ENCODE measurements at places on chromosomes 12 and 14. TPM values are rescaled to one million over a fixed set of nuclear protein-coding genes. Genes with fewer than 3 reads are reported as not detected.

GRCh38 chr12:89497467-89497866, 27.1 kb downstream of the GALNT4 start:
- no peaks in the 10 kb centered on the region for H3K36me3 ChIP-seq
- H3K4me1 ChIP-seq, result no peaks in the 10 kb centered on the region
- DNase-seq, result no peak
- no peak overlapping the region for H3K4me3 ChIP-seq
- no peak overlapping the region for H3K27ac ChIP-seq
- H3K27me3 ChIP-seq, result no peaks in the 10 kb centered on the region

GRCh38 chr14:99524091-99524661, 43.0 kb downstream of the CCNK start:
- H3K27me3 ChIP-seq, result no peaks in the 10 kb centered on the region
- H3K4me1 ChIP-seq, result no peaks in the 10 kb centered on the region
- H3K4me3 ChIP-seq, result no peak overlapping the region
- no peak for DNase-seq
- H3K27ac ChIP-seq, result peak overlapping the region; percentile 84

GRCh38 chr14:49915085-49915484, 22.2 kb downstream of the ARF6 start:
- no peaks in the 10 kb centered on the region for H3K36me3 ChIP-seq
- no peaks in the 10 kb centered on the region for H3K4me1 ChIP-seq
- H3K27me3 ChIP-seq, result no peaks in the 10 kb centered on the region
- no peak overlapping the region for H3K4me3 ChIP-seq

- H3K4me3 ChIP-seq, result peak overlapping the region; percentile 50
- H3K4me1 ChIP-seq, result peaks cover 18% of the 10 kb centered on the region
- H3K27ac ChIP-seq, result peak overlapping the region; percentile 80
- H3K27me3 ChIP-seq, result no peaks in the 10 kb centered on the region
- no peaks in the 10 kb centered on the region for H3K36me3 ChIP-seq
Measured at GRCh38 chr12:118190266-118190665, 54.3 kb downstream of the PEBP1 start.

DNA sequence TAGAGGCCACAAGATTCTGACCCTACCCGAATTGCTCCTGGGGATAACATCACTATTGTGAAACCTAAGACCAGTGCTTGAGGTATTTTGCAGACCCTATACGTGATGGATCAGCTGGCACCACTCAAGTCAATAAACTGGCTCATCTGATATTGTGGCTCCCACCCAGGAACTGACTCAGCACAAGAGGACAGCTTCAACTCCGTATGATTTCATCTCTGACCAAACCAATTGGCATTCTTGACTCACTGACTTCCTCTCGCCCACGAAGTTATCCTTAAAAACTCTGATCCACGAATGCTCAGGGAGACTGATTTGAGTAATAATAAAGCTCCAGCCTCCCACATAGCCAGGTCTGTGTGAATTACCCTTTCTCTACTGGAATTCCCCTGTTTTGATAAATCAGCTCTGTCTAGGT, 1036.1 kb upstream of the TMEM132C start:
- no peaks in the 10 kb centered on the region for H3K36me3 ChIP-seq
- no peak overlapping the region for H3K4me3 ChIP-seq
- no peaks in the 10 kb centered on the region for H3K27me3 ChIP-seq
- DNase-seq, result no peak
- H3K27ac ChIP-seq, result no peak overlapping the region

DNA sequence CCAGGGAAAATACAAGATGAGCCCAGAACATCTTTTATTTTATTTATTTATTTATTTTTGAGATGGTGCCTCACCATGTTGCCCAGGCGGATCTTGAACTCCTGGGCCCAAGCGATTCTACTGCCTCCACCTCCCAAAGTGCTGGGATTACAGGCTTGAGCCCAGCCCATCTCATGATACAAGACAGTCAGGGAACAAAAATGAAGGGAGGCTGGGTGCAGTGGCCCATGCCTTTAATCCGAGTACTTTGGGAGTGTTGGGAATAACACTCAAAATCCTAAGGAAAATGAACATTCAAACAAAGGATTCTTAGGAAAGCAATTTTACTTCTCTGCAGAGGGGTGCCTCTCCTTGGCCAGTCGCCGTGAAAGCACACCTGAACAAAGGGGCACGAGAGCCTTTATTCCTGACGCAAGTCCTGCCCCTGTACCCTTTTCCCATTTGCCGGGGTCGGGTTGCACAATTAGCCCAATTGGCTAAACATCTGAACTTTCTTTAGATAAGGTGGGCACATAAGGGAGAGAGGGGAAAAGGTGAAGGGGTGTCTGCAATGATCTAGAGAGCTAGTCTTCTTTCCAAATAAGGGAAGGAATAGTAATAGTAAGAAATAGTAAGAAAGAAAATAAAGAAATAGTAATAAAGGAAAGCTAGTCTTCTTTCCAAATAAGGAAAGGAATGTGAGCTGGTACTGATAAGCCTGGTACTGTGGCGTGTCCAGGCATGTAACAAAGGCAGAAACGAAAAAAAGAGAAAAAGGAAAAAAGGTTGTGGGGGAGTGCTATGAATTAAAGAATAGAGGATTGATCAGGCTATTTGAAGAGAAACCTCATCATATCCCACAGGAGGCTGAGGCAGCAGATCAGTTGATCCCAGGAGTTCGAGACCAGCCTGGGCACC, 13.4 kb downstream of the NCAPD2 start:
- DNase-seq, result no peak
- no peaks in the 10 kb centered on the region for H3K27me3 ChIP-seq
- no peak overlapping the region for H3K27ac ChIP-seq
- no peaks in the 10 kb centered on the region for H3K4me1 ChIP-seq
- H3K4me3 ChIP-seq, result no peak overlapping the region

DNA sequence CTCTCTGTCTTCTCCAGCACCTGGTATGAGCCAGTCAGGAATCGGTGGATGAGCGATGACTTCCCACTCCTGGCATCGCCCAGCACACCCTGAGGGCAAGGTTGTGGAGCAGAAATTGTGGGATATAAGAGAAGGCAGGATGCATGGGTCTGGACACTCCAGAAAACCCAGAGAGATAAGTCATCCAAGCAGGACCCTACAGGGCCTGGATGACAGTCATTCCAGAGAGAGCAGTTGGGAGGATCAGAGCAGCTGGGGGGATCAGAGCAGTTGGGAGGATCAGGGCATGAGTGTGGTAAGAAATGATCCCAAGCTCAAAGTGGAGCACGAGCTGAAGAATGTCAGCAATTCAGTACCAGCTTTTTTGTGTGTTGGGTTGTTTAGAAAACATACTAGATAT, 4.0 kb downstream of the AGAP2 start:
- no peak overlapping the region for H3K27ac ChIP-seq
- no peak overlapping the region for H3K4me3 ChIP-seq
- peaks cover 38% of the 10 kb centered on the region for H3K4me1 ChIP-seq
- H3K36me3 ChIP-seq, result no peaks in the 10 kb centered on the region
- H3K27me3 ChIP-seq, result peaks cover 85% of the 10 kb centered on the region

- no peaks in the 10 kb centered on the region for H3K27me3 ChIP-seq
- DNase-seq, result no peak
- no peaks in the 10 kb centered on the region for H3K36me3 ChIP-seq
- no peak overlapping the region for H3K4me3 ChIP-seq
- H3K4me1 ChIP-seq, result no peaks in the 10 kb centered on the region
- no peak overlapping the region for H3K27ac ChIP-seq
Measured at GRCh38 chr14:67833403-67833802, 13.8 kb downstream of the RAD51B start.

DNA sequence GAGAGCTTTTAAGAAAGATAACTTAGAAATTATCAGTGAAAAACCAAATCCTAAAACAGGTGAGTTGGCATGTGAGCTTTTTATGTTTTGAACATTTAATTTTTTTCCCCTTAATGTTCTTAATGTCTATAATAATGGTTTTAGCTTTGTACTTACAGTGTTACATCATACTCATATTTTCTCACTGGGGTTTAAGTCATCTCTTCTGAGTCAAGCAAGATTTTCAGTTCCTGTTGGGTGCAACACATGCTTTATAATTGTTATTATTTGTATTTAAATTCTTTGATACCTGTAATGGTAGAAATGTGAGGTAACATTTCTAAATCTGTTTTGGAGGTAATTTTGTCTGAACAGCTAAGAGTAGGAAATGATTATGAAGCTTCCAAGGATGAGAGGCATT, 113.0 kb downstream of the PLEKHA5 start:
- no peak overlapping the region for H3K27ac ChIP-seq

GRCh38 chr12:50546441-50547318, 41.9 kb downstream of the DIP2B start:
- H3K36me3 ChIP-seq, result no peaks in the 10 kb centered on the region
- H3K4me1 ChIP-seq, result peaks cover 37% of the 10 kb centered on the region
- no peaks in the 10 kb centered on the region for H3K27me3 ChIP-seq
- DNase-seq, result no peak
- no peak overlapping the region for H3K4me3 ChIP-seq

- no peaks in the 10 kb centered on the region for H3K27me3 ChIP-seq
- DNase-seq, result no peak
- no peaks in the 10 kb centered on the region for H3K4me1 ChIP-seq
- no peaks in the 10 kb centered on the region for H3K36me3 ChIP-seq
- H3K27ac ChIP-seq, result no peak overlapping the region
Measured at GRCh38 chr12:126474703-126475102, 1409.5 kb downstream of the AACS start.

GRCh38 chr12:110750784-110751461, 8.2 kb upstream of the PPP1CC start:
- no peaks in the 10 kb centered on the region for H3K36me3 ChIP-seq
- H3K4me3 ChIP-seq, result no peak overlapping the region
- DNase-seq, result peak; percentile 69
- no peaks in the 10 kb centered on the region for H3K4me1 ChIP-seq
- no peaks in the 10 kb centered on the region for H3K27me3 ChIP-seq

- DNase-seq, result peak; percentile 82
- peak overlapping the region; percentile 77 for H3K27ac ChIP-seq
- no peaks in the 10 kb centered on the region for H3K4me1 ChIP-seq
- H3K27me3 ChIP-seq, result peaks cover 28% of the 10 kb centered on the region
- peak overlapping the region; percentile 35 for H3K4me3 ChIP-seq
- H3K36me3 ChIP-seq, result no peaks in the 10 kb centered on the region
Measured at GRCh38 chr14:101705733-101706508, 55.6 kb upstream of the PPP2R5C start.

GRCh38 chr14:65320661-65321308, 91.7 kb upstream of the FUT8 start:
- no peaks in the 10 kb centered on the region for H3K27me3 ChIP-seq
- DNase-seq, result no peak
- no peaks in the 10 kb centered on the region for H3K36me3 ChIP-seq
- no peak overlapping the region for H3K4me3 ChIP-seq
- no peaks in the 10 kb centered on the region for H3K4me1 ChIP-seq
- H3K27ac ChIP-seq, result no peak overlapping the region

DNA sequence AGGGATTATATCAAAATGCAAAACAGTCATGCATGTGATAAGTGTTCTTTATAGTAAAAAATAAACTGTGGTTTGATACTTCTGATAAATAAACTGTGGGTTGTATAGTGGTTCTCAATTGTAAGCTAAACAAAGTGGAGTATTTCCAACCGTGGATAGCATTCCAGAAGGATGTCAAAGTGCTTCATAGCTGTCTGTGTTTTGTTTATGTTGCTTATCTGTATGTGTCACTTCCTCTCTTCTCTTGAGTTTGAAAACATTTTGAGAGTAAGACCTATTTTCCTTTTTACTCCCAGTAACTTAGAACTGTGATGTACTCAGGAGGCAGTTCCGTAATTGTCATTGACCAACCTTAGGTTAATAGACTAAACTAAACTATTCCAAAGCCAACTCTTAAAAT, 415.8 kb downstream of the TMTC2 start:
- no peak overlapping the region for H3K4me3 ChIP-seq
- no peaks in the 10 kb centered on the region for H3K36me3 ChIP-seq
- H3K27me3 ChIP-seq, result no peaks in the 10 kb centered on the region
- no peak for DNase-seq
- peaks cover 20% of the 10 kb centered on the region for H3K4me1 ChIP-seq

- DNase-seq, result no peak
- no peaks in the 10 kb centered on the region for H3K27me3 ChIP-seq
- peaks cover 28% of the 10 kb centered on the region for H3K36me3 ChIP-seq
- no peaks in the 10 kb centered on the region for H3K4me1 ChIP-seq
Measured at GRCh38 chr12:123990511-123990910, 17.5 kb downstream of the ZNF664 start.

DNA sequence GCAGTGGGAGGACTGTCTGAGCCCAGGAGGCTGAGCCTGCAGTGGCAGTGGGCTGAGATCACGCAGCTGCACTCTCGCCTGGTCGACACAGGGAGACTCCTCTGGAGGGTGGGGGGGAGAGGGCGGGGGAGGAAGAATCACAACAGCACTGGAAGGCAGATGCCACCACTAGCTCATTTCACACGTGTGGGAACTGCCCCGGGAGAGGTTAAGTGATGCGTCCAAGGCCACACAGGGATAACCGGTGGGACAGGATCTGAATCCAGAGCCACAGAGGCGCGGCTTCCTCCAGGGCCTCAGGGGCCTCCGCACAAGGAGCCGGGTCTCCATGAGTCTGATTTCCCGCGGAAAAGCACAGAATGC, 20.8 kb downstream of the STX2 start:
- H3K4me1 ChIP-seq, result peaks cover 10% of the 10 kb centered on the region
- peak overlapping the region; percentile 34 for H3K27ac ChIP-seq
- H3K27me3 ChIP-seq, result no peaks in the 10 kb centered on the region
- peaks cover 4% of the 10 kb centered on the region for H3K36me3 ChIP-seq

DNA sequence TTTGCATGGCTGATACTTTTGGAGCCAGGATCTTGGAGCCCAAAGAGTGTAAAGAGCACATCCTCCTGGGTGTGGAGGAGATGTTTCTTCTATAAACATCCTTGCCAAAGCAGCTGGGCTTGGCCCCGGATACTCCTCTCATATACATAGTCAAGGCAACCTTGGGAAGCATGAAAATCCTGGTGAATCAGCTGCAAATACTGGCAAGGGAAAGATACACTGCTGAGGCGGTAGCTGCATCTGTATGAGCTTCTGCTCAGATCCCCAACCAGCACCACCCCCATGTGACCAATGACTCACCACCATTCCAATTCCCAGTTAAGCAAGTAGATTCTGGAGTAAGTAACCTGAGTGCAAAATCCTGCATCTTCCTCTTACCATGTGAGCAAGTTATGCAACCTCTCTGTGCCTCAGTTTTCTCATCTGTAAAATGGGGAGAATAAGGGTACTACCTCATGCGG, 567.4 kb downstream of the MED13L start:
- H3K27ac ChIP-seq, result no peak overlapping the region
- H3K4me1 ChIP-seq, result peaks cover 19% of the 10 kb centered on the region
- H3K4me3 ChIP-seq, result no peak overlapping the region
- no peak for DNase-seq
- H3K36me3 ChIP-seq, result no peaks in the 10 kb centered on the region
- no peaks in the 10 kb centered on the region for H3K27me3 ChIP-seq

DNA sequence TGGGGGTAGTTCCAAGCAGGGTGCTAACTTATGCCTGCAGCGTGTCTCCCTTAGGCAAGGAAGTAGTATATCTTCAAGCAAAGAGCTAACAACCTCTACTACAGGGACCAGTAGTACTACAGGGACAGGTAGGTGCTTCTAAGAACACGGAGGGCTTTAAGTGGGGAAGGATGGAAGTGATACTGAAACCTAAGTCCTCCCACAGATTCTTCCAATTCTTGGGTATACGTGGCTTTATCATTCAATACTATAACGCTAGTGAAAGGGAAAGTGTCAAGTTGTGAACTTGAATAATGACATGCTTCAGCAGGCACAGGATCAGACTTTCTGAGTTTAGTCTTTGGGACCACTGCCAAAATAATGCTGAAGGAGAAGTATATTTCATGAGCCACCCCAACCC, 241.7 kb downstream of the CEP128 start:
- H3K4me3 ChIP-seq, result no peak overlapping the region
- no peak for DNase-seq
- H3K36me3 ChIP-seq, result no peaks in the 10 kb centered on the region
- no peak overlapping the region for H3K27ac ChIP-seq

The GLIPR1 gene
- 18.1 TPM for total RNA-seq

The SYNDIG1L gene
- not detected for total RNA-seq

The SSPN gene
- 52.4 TPM for total RNA-seq

The FOXM1 gene
- 0.36 TPM for total RNA-seq

The LRIG3 gene
- total RNA-seq, result 67.9 TPM

The MYL6B gene
- 37.7 TPM for total RNA-seq

The ANO4 gene
- 3.3 TPM for total RNA-seq

The TTC7B gene
- total RNA-seq, result 65.0 TPM

The FAM181A gene
- total RNA-seq, result not detected

The EPYC gene
- total RNA-seq, result not detected

Data from sigmoid colon (tissue), 7 donors.